SW480 (cell line): ENCODE measurements at places on chromosomes 16 and 17.

DNA sequence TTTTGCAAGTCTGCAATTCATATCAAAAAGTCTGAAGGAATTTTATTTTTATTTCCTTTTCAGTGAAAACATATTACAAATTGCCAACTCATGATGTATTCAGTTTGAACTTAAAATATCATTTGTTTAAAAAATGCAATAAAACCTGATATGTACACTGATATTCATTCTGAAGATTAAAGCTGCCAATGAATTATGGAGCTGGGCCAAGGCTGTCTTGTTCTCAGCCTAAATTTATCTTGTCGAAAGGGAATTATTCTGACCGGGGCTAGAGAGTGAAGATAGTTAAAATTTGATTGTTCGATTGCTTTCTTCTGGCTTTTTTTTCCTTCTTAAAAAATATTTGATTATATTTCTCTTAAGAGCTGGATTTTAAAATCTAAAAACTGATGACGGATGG is 54.0 kb upstream of the RBFOX1 start:
- no peak for DNase-seq

GRCh38 chr16:89422527-89422904 is 67.8 kb downstream of the ANKRD11 start:
- no peak for DNase-seq

GRCh38 chr16:4190086-4190485 is 51.8 kb downstream of the SRL start:
- no peak for DNase-seq

- DNase-seq = no peak
These were observed 1.6 kb upstream of the HOXB7 start for GRCh38 chr17:48612456-48612853.

DNA sequence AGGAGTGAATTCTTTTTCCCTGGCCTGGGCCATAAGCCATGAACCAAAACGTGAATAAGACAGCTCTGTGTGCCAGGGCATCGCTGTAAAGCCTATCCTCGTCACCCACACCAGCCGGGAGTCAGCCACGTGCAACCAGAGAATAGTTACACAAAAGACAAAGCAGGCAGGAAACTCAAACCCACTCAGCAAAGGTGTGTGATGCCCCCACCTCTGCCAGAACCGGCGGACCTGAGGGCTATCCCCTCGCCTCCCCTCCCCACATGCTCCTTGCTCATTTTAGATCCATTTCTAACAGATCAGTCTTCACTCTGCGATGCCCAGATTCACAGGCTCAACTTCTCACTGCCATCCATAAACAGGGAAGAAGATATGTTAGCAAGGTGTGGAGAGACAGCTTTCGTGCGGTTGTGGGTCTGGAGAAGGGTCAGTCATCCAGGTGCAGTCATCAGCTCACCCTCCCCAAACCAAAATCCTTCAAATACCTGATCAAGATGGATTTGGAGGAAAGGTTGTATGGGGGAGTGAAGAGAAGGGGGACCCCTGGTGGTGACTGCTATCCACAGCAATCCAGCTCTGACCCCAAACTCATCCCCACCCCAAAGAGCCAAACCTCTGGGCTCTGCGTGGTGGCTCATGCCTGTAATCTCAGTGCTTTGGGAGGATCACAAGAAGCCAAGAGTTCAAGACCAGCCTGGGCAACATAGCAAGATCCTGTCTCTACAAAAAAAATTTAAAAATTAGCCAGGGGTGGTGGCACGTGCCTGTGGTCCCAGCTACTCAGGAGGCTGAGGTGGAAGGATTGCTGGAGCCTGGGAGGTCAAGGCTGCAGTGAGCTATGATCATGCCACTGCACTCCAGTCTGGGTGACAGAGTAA is 219.2 kb downstream of the C16orf78 start:
- DNase-seq = peak; percentile 41

GRCh38 chr17:36500745-36501225 is 14.3 kb downstream of the ZNHIT3 start:
- DNase-seq = peak; percentile 16

DNA sequence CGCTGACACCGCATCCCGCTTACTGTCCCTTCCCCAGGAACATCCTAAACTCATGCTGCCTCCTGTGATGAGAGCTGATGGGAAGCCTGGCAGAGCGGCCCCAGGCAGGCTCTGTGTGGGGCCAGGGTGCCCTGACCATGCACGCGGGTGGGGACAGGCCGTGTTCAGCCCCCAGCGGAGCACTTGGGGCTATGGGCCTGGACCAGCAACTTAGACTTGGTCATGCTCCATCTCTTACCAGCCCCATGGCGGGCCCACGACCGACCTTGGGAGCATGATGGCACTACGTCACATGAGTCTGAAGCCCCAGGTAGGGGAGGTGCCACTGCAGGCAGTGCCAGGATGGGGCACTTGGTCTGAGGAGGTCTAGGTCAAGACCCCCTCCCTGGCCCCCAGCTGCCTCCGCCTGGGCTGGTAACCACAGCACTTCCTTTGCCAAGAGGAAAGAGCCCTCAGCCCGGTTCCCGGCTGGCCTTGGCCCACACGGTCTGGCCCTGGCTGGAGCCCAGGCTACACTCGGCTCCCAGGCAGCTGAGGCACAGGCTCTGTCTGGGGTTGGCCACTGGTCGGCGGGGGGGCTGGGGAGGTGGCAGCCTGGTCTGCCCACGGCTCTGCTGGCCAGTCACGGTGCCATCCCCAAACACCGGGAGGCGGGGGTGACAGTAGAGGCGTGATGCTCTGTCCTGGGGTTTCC is 25.7 kb downstream of the BAHCC1 start:
- no peak for DNase-seq

- DNase-seq = no peak
These were observed 609.9 kb downstream of the WWOX start for GRCh38 chr16:78709137-78709884.

DNA sequence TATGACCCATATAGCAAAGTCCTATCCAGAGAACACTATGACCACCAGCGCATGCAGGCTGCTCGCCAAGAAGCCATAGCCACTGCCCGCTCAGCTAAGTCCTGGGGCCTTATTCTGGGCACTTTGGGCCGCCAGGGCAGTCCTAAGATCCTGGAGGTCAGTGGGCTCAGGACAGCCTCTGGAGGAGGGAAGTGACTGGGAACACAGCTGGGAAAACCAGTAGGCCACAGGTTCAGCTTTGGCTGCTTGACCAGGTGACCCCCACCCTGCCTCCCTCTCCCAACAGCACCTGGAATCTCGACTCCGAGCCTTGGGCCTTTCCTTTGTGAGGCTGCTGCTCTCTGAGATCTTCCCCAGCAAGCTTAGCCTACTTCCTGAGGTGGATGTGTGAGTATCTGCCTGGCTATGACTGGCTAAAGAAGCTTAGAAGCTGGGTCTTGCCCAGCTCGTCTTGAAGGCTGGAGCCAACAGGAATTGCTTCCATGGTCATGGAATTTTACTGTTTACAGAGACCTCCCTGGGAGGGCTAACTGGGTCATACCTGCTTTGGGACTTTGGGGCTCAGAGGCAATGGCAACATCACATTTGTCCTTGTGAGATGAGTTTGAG is 1.5 kb upstream of the OVCA2 start:
- DNase-seq = no peak

DNA sequence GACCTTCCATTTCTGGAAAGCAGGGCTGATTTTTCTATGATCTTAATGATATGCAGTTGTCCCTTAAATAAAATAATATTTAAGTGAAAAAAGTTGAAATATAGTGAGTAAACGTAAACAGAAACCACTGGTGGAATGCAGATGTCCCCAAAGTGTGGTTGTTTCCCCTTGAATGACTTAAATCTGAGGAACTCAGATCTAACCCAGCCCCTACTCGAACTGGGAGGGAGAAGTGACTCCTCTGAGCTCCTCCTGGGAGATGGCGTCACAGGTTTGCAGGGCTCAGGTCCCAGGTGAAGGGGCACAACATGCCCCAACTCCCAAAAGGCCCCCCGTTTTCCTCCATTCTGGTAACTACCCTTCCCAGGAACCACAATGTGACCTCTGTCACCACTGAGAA is 142.8 kb downstream of the IRF8 start:
- DNase-seq = no peak

- DNase-seq = no peak
These were observed 42.2 kb upstream of the TNRC6C start for GRCh38 chr17:77916264-77916663.

- no peak for DNase-seq
These were observed 56.8 kb upstream of the ARL4D start for GRCh38 chr17:43341715-43342588.

GRCh38 chr17:4931963-4932362 is at the start of gene GP1BA:
TSS of gene GP1BA (plus strand) at chr17:4932277. CDS start at chr17:4932605, 328 bp downstream.
- no peak for DNase-seq

DNA sequence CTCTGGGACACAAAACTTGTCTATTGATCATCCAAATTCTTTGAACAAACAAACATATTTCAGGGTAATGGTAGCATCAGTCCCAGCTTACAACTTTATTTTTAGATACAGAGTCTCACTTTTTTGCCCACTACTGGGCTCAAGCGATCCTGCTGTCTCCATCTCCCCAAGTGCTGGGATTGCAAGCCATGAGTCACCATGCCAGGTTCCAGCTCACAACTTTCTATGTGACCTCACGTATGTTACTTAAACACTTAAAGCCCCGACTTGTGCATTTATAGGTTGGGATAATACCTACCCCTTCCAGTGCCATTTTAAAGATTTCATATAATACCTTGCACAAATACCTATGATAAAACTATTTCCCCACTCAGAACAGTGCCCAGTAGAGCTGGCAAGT is 42.0 kb upstream of the KSR1 start:
- no peak for DNase-seq

GRCh38 chr16:74627506-74628220 is 20.7 kb upstream of the GLG1 start:
- no peak for DNase-seq

DNA sequence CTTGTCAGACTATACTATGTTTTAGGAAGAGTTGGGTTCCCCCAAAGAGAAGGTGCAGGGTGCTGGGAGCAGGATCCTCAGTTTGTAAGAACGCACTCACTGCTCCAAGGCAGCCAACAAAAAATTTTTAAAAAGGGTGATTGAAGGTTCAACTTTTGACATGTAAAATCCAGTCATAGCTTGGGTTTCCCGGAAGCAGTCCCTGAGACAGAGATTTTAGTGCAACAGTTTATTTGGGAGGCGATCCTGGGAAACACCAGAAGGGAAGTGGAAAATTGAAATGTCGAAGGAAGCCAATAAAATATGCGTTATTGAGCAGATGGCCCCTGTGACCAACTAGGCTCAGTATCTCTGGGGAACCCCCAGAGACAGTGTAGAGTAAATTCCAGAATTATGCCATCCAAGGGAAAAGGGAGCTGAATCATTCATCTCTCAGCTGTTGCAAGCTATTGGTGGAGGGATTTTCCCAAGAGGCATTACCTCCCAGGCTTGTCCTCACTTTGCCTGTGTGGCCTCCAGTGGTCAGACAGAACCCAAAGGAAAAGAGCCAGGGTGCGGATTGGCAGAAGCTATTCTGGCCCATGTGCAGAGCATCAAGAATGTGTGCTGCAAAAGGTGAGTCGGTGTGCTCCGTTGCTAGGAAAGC is 72.9 kb downstream of the HS3ST3B1 start:
- DNase-seq = no peak

- DNase-seq = no peak
These were observed 26.2 kb downstream of the NUDT7 start for GRCh38 chr16:77748421-77749005.

- peak; percentile 52 for DNase-seq
These were observed at the start of gene NGFR for GRCh38 chr17:49494986-49495841. TSS of gene NGFR (plus strand) at chr17:49495293. CDS start at chr17:49495418, 125 bp downstream.

DNA sequence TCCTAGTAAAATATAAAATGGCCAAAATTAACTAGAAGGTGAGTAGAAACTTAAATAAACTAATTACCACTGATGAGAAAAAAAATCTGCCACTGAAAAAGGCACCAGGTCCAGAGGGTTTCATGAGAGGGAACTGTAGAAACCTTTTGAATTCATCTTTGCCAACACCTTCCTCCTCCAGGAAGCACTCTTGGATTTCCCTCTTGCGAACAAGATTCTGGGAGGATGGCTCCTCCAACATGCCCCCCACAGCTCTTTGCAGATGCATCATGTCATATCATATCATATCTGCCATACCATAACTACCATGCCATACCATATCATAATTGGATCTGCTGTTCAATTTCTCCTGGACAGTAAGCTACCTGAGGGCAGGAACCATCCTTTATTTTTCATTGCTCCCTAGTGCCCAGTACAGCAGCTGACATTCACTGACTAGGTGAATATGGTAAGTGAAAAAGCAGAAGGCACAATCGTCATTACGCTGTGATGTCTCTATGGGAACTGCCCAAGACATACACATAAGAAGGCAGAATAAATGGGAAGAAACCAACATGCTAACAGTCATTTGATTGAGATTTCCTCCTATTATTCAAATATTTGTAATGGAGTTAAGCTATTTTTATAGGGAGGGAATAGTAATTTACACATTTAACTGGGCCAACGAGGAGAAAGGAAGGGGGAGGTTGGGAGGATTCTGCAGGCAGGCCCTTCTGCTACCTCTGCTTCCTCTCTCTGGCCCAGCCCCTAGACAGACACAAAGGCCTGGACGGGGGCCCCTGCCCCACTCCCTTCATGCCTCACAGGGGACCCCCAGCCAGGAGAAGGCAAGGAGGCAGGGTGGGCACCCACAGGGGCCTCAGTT is 110.1 kb upstream of the SMURF2 start:
- DNase-seq = no peak

GRCh38 chr16:28491230-28491969 is 474 bp downstream of the CLN3 start:
- DNase-seq = peak; percentile 8

- DNase-seq = no peak
These were observed 38.4 kb downstream of the RANBP10 start for GRCh38 chr16:67767953-67768352.
